ENCODE measurements at places on chromosomes 12 and 14. TPM values are rescaled to one million over a fixed set of nuclear protein-coding genes. Genes with fewer than 3 reads are reported as not detected.

Gene TAS2R50
- not detected for polyA plus RNA-seq

Gene C1R
- polyA plus RNA-seq: 0.53 TPM

DNA sequence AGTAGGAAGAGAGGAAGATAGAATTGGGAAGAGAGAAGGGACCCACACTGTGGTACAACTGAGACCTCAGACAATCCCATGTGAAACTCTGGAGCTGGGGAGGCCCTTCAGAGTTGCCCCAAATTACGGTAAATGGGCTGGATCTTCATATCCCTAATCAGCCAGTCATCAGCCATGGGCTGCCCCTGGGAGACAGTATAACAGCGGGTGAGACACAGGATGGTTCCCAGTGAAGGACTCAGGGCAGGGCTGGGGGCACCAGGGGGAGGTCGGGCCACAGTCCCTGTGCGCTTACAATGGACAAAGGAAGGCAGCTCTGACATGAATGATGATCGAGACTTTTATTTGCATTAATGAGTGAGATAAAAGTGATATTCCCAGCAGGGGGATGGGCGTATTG, 74.2 kb upstream of the BDKRB2 start:
- DNase-seq: no peak

DNA sequence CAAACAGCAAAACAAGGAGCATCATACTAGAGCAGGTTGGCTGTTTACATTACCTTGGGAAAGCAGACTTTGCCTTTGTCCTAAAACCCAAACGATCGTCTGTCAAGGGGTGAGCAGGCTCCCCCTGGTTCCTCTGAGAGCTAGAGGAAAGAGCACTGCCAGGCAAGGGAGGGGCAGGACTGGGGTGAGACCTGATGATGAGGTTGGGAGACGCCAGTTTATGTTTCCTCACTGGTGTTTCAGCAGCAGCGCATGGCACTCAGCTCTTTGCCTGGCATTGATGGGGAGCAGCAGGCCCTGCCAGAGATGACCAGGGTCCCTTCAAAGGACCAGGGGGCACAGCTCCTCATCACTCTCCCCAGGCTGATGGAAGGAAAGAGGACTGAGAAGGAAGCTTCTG, 7.9 kb upstream of the KRT2 start:
- DNase-seq: no peak

DNA sequence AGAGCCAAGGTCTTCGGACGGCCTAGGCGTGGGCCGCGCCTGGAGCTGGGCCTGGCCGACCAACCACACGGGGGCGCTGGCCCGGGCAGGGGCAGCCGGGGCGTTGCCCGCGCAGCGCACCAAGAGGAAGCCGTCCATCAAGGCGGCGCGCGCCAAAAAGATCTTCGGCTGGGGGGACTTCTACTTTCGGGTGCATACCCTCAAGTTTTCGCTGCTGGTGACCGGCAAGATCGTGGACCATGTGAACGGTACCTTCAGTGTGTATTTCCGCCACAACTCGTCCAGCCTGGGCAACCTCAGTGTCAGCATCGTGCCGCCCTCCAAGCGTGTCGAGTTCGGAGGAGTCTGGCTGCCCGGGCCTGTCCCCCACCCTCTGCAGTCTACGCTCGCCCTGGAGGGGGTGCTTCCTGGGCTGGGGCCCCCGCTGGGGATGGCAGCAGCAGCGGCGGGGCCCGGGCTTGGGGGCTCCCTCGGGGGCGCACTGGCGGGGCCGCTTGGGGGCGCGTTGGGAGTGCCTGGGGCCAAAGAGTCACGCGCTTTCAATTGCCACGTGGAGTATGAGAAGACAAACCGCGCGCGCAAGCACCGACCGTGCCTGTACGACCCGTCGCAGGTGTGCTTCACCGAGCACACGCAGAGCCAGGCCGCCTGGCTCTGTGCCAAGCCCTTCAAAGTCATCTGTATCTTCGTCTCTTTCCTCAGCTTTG, 4.4 kb upstream of the SHMT2 start:
- DNase-seq: peak; percentile 65

DNA sequence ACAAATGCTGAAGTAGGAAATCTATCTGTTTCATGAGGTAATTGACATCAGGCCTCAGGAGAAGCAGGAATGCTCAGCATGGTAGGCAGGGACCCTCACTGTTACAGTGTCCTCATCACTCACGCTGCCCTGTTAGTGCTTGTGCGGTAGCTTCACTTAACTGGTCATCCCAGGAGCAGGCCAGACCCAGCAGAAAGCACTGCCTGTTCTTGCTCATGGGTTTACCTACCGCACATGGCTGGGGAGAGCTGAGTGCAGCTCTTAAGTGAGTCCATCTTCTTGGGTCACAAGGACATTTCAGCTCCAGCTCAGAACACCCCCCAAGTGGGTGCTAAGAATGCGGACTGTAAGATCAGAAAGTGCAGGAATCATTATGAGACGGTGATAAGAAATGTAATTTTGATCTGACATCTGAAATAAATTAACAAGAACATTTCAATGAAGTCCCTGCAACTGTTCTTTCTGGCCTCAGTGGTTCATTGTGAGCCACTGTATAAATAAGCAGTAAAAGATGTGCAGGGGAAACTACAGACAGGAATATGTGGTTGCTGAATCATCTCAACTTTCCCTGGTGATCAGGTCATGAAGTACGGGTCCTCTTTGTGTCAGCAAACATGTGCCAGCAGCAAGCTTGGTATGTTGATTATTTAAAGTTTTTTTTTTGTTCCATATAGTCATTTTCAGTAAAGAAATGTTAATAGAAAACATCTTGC, 757.7 kb upstream of the TMEM132C start:
- DNase-seq: no peak

- no peak for DNase-seq
These were observed 53.3 kb upstream of the STXBP6 start for GRCh38 chr14:25103271-25103670.

GRCh38 chr12:98911396-98911795, 266.3 kb downstream of the APAF1 start:
- DNase-seq: no peak

DNA sequence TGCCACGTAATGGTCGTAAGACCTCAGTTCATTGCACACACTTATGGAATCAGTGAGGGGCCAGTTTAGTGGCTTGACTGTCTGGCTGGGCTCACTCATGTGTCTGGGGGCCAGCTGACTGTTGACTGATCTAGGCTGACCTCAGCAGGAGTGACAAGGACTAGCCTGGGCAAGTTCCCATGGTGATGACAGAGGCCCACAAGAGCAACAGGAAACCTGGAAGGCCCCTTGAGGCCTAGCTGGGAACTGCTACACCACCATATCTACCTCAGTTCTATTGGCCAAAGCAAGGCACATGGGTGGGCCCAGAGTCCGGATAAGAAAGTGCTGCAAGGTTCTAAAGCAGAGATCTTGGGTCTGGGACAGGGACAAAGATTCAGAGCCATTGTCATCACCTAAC, 21.3 kb upstream of the RFLNA start:
- no peak for DNase-seq
